ENCODE measurements at places on chromosomes 7 and 10. TPM values are rescaled to one million over a fixed set of nuclear protein-coding genes. Genes with fewer than 3 reads are reported as not detected.

The ZNF804B gene
- total RNA-seq: not detected

The TBXAS1 gene
- total RNA-seq: 8.4 TPM

DNA sequence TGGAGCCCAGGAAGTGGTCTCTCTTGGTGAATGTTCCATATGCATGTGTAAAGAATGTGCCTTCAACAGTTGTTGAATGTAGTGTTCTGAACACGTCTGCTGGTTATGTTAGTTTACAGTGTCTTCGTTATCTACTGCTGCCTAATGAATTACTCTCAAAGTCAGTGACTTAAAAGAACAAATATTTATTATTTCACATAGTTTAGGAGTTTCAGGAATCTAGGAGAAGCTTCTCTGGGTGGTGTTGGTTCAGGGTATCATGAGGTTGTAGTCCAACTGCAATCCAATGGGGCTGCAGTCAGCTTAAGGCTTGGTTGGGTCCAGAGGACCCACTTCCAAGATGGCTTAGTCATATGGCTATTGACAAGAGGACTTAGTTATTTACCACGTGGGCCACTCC lies 36.6 kb upstream of the IGFBP3 start:
- H3K27me3 ChIP-seq: no peaks in the 10 kb centered on the region
- H3K27ac ChIP-seq: no peak overlapping the region
- no peak overlapping the region for H3K4me3 ChIP-seq
- DNase-seq: no peak
- H3K36me3 ChIP-seq: no peaks in the 10 kb centered on the region

DNA sequence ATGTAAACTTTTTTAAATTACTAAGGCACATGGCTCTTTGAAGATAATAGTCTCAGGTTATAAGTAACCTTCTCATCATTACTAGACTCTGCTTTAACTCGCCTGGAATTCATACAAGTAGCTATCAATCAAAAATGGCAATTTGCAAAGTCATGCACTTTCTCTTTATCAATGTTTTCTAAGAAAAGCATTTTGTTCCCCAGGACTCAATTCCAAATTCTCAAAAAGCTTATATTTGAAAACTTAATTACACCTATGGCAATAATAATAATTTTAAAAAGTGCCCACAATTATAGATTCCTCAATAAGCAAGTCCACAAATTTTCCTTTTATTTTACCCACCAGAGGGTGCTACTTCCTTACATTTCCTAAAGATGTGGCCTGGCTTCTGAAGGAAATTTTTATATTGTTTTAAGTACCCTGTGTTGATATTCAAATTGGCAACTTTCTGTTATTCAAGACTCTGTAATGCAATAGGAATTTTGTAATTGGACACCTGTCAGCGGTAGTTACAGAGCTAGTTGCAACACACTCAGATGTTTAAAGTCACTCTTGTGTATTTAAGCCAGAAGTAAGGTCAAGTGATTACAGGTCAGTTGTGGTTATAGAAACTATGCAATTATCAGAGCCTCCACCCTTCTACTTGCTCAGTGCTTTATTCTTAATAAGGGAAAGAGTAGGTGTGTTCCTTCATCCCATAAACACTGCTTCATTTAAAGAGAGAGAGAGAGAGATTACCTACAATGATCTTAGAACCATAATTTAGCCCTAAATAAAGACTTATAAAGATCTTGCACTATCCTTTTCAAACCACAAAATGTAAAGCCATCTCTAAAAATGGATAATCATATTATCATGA lies 47.1 kb upstream of the HYAL4 start:
- DNase-seq: no peak
- H3K36me3 ChIP-seq: no peaks in the 10 kb centered on the region
- no peak overlapping the region for H3K4me3 ChIP-seq
- no peaks in the 10 kb centered on the region for H3K27me3 ChIP-seq

All from right lobe of liver (tissue), 6 donors.